ENCODE measurements at places on chromosomes 2 and 18.

GRCh38 chr2:200619279-200619678 is 33.5 kb downstream of the AOX1 start:
- no peak for DNase-seq

DNA sequence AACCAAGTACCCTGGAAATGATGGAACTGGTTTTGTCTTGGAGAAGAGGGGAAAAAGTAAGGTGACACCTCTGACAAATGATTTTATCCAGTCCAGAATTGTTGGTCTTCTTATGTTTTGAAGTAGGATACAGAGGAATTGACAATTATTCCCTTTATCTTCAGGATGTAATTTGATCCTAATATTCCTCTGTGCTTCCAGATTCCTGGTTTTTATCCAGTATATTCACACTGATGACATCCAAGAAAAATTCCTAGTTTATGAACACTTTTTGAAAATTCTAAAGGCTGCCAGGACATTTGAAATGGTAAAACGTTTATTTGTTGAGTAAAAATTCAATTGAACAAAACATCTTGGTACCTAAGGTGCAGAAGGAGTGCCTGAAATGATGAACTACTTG is 22.2 kb upstream of the ETAA1 start:
- DNase-seq, result no peak

- no peak for DNase-seq
Measured at GRCh38 chr18:6876641-6877041, 147.1 kb downstream of the ARHGAP28 start.

DNA sequence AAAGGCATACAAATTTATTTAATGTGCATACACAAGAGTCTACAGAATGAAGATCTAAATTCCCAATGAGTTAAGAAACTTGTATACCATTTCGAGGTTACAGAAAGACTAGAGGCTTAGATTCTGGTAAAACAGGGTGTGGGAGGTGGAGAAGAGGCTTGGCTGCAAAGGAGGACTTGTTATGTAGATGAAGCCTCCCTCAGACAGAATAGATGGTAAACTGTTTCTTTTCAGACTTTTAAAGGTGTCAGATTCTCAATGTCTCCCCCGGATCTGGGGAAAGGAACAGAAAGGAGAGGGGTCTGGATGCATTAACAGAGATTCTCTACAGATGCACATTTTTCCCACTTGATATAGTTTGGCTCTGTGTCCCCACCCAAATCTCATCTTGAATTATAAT is 126.0 kb downstream of the ST6GAL2 start:
- DNase-seq, result no peak

DNA sequence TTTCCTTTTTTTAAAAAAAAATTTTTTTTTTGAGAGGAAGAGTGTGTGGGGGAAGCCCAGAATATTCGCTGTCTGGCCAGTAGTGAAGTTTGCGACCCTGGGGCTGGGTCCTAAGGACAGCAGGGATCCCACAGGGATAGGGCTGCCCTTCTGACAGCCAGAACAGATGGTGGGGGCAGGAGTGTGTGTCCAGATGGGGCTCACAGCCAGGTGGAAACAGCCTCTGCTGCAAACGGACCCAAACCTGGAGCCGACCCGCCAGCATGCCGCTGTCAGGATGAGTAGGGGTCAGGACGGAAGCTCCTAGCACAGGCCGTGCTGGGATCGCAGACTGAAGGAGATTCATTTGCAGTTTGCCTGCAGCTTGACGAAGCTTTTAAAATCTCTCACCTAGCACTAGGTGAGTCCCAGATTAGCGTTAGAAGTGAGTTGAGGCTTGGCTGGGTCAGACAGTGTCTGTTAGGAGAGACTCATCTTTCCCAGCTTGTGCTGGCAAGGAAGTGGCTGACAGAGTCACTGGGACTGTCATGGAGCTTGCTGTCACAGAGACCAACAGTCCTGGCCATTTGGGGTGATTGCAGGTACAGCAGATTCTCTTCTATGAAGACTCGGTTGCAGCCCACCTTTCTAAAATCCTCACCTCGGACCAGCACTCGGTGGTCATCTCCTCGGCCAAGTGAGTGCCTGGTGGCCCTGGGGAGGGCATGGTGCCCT is 93.4 kb downstream of the DGKD start:
- DNase-seq, result no peak

DNA sequence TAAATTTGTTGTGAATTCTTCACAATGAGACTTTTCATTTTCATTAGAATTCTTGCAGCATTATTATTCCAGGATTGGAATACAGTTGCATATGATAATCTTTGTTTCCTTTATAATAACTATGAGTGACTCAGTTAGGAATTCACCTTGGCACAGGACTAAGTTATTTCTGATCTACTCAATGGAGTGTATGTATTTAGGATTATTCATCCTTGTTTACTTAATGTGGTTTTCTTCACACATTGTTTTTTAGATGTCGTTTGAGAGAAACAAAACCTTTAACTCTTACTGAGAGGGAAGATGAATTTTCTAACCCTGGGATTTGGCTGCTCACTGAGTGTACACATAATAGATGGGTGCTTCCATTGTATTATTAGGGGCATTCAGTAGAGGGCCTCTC is 970.1 kb downstream of the DPP10 start:
- no peak for DNase-seq

DNA sequence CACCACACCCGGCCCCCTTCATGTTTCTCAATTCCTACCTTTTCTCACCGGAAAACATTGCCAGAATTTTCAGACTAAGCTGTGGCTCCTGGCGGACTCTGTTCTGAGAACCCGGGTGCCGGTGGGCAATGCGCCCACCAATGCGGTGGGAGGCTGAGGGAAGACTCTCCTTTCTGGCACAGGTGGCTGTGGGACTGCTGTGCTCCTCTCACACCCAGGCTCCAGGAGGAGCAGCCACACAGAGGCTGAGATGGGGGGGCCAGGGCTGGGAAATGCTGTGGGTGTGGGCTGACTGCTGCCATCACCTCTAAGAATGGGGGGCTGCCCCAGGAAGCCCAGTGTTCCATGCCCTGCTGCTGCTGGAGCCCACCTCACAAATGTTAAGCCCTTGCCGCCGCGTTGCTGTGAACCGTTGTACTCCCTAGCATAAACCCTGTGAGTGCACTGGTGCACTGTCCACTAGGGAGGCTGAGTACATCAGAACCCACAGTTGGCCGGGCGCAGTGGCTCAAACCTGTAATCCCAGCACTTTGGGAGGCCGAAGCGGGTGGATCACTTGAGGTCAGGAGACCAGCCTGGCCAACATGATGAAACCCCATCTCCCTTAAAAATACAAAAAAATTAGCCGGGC is 152.6 kb downstream of the LDLRAD4 start:
- DNase-seq, result no peak

Measured in CD4-positive, alpha-beta T cell treated with Interleukin-12 subunit alpha and Interleukin-12 subunit beta, for 1 hour (primary cell).